Fibroblast of skin of right quadriceps (primary cell): ENCODE measurements at places on chromosomes 11 and 22.
A peak's percentile ranks its signal among the peaks of the same experiment; 100 is the strongest.

- DNase-seq, result peak; percentile 3
Observed at GRCh38 chr11:15665368-15665871, 550.7 kb downstream of the INSC start.

GRCh38 chr11:9259981-9260837 is 4.9 kb downstream of the DENND5A start:
- no peak for DNase-seq

GRCh38 chr11:3086114-3086513 is 28.9 kb upstream of the CARS1 start:
- DNase-seq, result no peak

GRCh38 chr11:29022676-29023075 is 914.5 kb downstream of the METTL15 start:
- DNase-seq, result no peak

DNA sequence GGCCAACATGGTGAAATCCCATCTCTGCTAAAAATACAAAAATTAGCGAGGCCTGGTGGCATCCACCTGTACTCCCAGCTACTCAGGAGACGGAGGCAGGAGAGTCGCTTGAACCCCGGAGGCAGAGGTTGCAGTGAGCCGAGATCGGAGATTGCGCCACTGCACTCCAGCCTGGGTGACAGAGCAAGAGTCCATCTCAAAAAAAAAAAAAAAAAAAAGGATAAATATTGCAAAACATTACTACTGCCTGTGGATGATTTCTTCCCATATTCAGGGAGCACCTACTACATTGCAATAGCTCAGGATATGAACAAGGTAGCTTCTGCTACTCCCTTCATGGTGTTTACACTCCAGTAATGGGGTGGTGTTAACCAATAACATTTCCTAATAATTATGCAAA is 980.6 kb downstream of the NTM start:
- DNase-seq, result no peak

GRCh38 chr22:46076651-46077339 is 73.5 kb upstream of the PPARA start:
- peak; percentile 61 for DNase-seq

GRCh38 chr11:95703049-95703448 is 86.5 kb downstream of the FAM76B start:
- no peak for DNase-seq

DNA sequence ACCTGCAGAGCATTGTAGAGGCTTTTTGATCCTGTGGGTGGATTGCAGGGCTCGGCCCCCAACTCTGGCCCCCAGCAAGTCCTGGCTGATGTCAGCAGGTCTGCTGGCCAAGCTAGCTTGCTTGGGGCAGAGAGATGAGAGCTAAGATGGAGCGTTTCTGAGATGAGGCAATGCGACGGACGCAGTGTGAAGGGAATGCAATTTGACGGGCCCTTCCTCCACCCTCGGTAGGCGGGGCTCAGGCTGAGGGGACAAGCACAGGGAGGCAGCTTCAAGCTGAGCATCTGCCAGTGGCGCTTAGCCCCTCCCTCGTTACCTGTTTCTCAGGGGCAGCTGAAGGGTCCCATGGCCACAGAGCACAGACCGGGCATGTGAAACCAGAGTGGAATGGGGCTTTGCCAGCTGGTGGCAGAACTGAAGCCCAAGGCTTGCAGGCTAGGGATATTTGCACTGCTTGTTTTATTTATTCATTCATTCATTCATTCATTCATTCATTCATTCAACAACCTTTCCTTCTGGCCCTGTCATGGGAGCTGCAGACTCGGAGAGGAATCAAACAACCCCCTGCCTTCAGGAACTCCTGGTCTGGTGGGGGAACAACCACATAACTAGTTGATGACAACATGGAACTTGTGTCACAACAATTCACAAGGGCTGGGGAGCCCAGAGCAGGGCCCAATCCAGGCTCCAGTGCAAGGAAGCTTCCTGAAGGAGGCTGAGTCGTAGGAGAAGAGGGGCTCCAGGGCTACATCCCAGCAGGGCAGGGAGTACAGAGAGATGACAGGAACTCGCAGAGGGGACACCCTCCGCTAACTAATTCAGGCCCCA is 66.8 kb downstream of the THAP12 start:
- peak; percentile 71 for DNase-seq

- no peak for DNase-seq
Observed at GRCh38 chr11:43723617-43724016, 43.1 kb downstream of the HSD17B12 start.

DNA sequence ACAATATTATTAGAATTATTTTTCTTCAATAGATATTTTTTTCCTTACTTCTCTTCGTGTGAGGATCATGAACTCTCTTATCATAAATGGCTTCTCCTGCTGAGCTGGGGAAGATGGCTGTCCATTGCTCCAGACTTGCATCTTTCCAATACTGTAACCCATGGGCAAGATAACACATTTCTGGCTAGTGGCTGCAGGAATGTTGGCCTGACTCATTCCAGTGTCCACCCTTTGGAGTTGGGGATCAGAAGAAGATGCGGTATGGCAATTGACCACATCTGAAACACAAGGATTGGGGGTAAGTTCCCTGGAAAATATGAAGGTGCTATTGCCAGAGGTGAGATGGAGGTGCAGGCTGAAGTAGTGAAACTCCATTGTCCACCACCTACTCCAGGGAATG is 92.8 kb downstream of the FAR1 start:
- DNase-seq, result peak; percentile 22

DNA sequence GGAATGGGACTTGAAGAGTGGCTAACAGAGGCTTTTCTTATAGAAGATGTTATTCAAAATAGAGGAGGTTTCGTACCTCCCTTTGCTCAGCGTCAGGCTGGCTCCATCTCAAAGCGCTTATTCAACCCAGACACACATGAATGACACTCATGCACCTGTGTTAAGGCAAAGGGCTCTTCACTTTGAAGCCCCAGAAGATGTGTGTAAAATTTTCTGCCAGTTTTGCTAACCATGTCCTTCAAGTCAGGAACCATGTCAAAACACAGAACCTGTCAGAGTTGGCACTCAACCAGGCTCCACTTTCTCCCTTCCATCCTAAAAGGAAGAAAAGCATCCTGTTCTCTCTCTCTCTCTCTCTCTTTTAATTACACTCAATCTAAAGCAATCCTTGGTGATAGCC is 352.8 kb upstream of the NARS2 start:
- no peak for DNase-seq

GRCh38 chr11:45843158-45843924 is 3.9 kb upstream of the CRY2 start:
- peak; percentile 81 for DNase-seq

- DNase-seq, result peak; percentile 48
Observed at GRCh38 chr22:48438800-48439559, 1388.7 kb downstream of the BRD1 start.

DNA sequence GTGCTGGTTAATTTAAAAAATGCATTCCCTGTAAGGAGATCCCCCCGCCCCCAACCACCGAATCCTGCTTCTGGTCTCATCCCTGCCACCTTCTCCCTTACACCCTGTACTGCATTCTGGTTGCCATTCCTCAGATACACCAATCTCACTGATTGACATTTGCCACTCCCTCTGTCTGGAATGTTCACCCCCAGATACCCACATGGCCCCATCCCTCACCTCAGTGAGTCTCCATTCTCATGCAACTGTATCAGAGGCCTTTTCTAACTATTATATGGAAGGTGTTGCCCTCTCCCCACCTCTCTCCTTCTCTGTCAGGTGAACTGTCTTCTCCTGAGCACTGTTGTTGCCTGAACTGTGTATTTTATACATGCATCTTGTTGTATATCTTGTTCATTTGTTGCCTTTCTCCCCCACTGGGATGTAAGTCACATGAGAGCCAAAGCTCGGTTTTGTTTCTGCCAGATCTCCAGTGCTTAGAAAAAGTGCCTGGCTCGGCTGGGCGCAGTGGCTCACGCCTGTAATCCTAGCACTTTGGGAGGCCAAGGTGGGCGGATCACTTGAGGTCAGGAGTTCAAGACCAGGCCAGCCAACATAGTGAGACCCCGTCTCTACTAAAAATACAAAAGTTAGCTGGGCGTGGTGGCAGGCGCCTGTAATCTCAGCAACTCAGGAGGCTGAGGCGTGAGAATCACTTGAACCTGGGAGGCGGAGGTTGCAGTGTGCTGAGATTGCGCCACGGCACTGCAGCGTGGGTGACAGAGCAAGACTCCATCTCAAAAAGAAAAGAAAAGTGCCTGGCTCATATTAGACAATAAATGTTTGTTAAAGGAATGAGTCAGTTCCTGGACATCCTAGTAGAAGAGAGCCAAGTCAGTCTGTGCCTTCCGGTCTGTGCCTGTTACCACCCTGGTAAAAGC is 61.0 kb downstream of the TNRC6B start:
- DNase-seq, result peak; percentile 36

GRCh38 chr11:59181746-59182456 is 10.0 kb downstream of the DTX4 start:
- no peak for DNase-seq

DNA sequence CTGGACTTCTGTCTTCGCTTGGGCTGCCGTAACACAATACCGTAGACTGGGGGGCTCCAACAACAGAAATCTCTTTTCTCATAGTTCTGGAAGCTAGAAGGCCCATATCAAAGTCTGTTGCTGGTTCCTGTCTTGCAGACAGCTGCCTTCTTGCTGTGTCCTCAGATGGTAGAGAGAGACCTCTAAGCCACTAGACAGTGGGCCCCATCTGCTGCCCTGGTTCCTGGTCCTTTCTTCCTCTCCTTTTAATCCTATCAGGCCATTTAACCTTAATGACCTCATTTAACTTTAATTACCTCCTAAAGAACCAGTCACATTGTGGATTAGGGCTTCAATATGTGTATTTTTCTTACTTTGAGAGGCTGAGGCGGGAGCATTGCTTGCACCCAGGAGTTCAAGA is 9.4 kb downstream of the CEP164 start:
- no peak for DNase-seq

DNA sequence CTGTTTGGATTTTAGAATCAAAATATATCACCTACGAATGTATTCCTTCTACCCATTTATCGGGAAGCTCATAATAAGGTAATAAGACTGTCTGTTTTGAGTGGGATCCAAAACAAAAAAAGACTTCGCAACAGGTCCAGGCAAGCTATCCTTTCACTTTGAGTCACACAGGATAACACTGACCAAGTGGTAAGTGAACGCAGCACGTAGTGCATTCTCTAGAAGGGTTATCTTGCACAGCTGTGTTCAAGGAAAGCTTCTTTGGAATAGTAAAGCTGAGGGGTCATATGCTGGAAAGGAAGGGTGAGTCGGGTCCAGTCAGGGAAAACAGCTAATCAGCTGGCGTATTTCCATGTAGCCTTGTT is 22.3 kb upstream of the NRGN start:
- DNase-seq, result no peak

GRCh38 chr11:101129203-101129943 is at the start of gene PGR:
Gene PGR, minus strand, starts transcription at chr11:101129813. Its CDS starts 743 bp downstream, at chr11:101129070.
- no peak for DNase-seq

DNA sequence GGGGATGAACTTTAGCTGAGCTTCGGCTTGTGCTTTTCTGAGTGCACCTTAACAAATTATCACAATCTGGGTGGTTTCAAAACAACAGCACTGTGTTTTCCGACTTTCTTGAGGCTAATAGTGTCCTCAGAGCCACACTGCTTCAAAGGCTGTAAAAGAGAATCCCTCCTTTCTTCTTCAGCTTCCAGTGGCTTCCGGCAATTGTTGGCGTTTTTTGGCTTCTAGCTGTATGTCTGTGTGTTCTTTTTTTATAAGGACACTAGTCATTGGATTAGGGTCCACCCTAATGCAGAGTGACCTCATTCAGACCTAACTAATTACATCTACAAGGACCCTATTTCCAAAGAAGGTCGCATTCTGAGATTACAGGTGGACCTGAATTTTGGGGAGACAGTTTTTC is 30.6 kb downstream of the KIAA1671 start:
- no peak for DNase-seq

DNA sequence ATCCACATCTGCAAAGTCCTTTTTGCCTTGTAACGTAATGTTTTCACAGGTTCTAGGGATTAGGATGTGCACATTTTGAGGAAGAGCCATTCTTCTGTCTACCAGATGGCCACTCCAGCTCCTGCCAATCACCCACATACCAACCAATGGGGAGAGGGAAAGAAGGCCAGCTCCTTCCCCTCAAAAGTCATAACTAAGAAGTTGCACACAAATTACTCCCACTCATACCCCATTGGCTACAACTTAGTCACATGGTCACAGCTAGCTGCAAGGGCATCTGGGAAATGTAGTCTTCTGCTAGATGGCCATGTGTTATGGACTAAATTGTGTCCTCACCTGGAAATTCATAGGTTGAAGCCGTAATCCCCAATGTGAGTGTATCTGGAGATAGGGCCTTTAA is 15.4 kb upstream of the MYOD1 start:
- no peak for DNase-seq

DNA sequence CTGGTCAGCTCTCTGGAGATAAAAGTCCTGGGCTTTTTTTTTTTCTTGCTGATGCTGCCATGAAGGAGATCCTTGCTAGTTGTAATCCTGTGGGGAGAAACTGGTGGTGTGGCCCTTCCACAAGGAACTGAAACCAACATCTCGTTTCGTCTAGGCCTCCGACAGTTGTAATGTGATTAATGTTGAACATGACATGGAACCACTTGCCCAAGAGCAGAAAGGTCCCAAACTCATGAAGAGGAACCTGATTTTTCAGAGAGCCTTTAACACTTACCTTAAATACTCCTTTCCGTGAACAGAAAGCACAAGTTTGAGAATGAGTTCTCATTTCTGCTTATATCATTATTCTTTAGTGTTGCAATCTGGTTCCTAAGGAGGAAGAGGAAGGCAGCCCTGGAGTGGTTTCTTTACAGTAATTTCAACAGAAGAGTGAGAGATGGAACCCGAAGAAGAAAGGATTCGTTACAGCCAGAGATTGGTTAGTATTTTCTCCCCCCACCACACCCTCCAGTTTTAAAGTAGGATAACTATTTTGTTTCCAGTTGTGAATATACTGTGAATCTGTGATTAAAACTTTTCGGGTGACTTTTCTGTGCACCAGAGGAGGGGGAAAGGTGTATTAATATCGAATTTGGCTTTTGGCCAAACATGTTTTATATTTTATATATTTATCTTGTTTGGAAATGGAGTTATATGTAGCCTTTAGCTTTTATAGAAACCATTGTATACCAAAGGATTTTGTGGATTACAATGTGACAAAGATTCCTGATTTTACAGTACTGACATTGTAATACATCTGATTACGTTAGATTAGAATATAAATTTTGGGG is 2.0 kb downstream of the KDM2A start:
- peak; percentile 24 for DNase-seq

DNA sequence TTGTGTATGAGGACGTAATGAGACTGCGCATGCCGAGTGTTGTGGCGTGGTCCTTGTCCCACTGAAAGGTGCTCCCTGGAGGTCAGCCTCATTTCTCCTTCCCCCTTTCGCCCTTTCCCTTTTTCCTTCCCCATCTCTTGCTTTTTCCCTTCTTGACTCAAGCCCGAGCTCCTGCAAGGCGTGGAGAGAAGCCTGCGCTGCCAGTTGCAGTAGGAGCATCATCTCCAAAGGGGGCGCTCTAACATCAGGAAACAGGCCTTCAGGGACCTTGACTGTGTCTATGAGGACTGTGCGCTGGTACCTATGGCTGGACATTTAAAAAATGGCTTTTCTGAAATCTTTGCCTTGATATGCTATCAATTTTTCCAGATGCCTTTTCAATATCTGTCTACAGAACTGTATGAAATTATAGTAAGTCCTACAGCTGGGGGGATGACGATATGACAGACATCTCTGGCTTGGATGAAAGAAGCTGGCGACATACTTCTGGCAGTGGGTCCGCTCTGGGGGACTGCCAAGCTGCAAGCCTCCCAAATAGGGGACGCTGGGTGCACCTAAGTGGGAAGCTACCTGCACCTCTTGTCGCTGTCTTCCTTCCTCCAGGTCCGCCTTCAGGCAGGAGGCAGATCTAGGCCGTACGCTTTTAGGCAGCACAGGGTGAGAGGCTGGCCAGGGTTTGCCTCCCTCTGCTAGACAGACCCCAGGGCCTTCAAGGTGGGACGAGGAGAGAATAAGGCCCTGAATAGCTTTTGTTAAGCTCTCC is 96.5 kb downstream of the NXPE2 start:
- peak; percentile 62 for DNase-seq
